ENCODE measurements at places on chromosomes 5 and 9.

- DNase-seq, result no peak
Measured at GRCh38 chr9:16000811-16001210, 448.0 kb downstream of the CCDC171 start.

DNA sequence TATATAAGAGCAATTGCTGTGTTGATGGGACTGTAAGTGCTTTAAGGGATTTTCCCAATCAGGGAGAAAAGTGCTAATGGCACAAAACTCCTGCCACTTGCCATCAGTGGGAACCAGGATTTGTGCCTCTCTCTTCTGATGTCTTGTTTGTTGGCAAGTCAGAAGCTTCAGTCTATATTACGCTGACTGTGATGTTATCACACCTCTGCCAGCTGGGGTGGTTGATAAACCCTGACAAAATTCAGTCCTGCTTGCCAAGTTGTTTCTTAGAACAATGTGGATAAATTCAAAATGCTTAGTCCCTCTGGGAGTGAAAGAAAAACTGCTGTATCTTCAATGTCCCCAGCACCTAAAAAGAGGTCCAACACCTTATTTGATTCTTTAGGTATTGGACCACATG is 161.4 kb upstream of the FBXL7 start:
- no peak for DNase-seq

DNA sequence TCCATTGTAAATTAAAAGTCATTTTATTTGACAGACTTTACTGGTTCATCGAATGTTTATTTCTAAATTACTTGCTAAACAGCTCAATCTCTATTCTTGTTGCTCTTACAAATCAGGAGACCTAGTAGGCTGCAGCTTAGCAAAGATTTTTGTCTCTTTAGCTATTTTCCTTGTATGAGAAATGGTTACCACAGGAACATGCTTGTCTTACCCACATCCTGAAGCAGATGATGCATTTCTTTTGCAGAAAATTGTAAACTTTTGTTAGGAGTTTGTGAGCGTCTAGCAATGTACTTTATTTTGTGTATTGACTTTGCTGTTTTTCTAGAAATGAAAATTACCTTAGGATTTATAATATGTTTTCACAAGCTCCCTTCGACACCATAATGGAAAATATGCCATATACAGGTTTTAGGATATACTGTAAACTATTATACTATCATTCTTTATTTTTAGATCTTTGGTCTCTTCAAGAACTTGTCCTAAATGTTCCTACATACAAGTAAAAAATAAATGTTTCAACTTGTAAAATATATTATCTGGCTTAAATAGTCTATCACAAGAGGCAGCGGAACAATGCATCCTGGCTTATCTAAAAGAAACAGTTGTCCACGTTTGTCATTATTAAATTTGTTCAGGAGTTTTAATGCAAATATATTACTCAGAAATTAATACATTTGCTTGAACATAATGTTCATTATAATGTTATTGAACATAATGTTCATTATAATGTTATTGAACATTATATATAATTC is 54.1 kb downstream of the SPEF2 start:
- DNase-seq, result no peak

GRCh38 chr5:72366324-72366976 is 46.3 kb downstream of the PTCD2 start:
- peak; percentile 62 for DNase-seq

DNA sequence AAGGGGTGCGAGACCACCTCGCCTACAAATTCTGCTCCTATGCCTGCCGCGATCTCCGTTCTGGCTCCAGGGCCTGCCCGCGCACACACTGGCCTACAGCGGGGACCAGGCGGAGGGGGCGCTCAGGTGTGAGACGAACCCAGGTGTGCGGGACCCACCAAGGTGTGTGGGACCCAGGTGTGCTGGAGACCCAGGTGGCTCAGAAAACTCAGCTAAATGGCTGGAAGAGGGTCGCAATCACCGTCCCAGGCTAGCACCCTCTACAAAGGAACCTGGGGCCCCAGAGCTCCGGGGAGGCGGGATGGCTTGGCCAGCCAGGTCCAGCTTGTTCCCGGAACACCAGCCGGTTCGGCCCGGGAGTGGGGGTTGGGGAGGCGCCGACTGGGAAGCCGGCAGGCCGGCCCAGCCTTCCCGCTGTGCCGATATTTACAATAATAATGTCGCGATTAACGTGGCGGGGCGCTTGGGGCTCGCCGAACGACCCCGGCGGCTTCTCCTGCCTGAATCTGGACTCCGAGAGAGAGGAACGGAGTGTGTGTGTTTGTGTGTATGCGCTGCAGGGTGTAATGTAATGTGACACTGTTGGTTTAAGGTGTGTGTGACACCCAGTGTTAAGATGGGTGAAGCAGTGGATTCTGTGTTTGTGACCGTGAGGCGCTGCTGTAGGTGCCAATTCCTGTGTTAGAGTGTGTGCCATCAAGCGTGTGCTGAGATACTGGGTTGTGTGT is 1.4 kb downstream of the PCDH1 start:
- DNase-seq, result no peak

DNA sequence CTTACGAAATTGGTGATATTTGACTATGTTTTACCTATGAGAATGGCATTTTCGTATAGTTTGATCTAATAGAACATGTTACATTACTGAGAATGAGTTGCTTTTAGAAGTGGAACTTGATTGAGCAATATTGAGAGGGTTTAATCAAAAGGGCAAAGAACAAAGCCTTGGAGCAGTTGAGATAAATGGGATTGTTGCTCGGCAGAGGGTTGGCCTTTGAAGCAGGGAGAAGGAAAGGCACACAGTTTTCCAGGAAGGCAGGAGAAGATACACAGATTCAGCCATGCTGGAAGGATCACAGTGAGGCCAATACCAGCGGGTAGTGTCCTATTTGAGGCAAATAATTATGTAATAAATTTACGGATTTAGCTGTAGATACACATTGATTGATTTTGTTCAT is 19.5 kb downstream of the MAN2A1 start:
- DNase-seq, result no peak

DNA sequence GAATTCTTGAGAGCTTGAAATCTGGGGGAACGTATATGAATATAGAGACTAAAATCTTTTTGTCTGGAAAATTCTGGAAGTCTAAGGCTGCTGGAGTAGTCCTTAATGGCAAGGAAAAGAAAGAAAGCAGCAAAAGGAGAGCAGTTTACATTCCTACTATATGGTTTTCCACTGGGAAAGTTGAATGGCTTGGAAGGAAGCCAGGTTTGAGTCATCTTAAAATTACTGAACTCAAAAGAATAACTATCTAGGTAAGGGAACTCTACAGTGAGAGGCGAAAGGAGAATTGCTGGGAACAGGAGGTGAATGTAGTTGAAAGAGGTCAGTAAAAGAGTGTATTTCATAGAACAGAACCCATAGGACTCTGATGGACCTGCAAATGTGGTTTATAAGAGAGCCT is 258.1 kb upstream of the EDIL3 start:
- DNase-seq, result no peak

GRCh38 chr5:152104211-152104610 is 179.6 kb upstream of the GLRA1 start:
- DNase-seq, result no peak

DNA sequence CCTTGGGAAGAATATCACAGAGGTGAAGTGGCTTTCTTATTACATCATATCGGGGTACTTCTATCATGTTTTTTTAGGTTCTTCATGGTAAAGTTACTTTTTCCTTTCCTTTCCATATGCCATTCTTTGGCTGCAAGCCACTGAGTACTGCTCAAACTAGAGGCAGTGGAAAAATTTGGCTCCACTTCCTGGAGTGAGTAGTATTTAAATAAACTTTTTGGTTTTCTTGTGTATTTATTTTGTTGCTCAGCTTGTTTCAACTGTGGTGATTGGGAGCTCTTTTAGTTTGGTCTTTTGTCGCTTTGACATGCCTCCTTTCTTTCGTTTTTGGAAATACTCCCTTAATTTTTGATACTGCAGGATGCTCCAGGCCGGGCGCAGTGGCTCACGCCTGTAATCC is 69.8 kb downstream of the WDR70 start:
- DNase-seq, result no peak

DNA sequence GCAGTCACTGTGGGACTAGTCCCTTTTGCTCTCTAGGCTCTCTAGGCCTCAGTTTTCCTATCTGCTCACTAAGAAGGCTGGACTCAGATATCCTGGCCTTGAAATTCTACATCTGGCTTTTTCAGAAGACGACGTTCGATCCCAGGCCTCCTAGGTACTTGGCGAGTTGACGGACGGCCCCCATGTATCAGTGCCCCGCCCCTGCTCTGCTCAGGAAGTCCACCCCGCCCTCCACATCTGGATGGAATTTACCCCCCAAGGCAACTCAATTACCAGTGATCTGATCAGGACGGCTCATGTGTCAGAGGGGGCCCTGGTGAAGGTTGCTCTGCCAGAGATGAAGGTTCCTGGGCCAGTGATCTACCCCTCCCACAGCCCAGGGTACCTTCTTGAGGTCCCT is 44.1 kb upstream of the SYNPO start:
- no peak for DNase-seq

GRCh38 chr5:665541-665955 is 27.6 kb downstream of the TPPP start:
- DNase-seq, result no peak

GRCh38 chr9:18189871-18190670 is 283.9 kb upstream of the ADAMTSL1 start:
- DNase-seq, result no peak

- no peak for DNase-seq
Measured at GRCh38 chr5:173039964-173040363, 16.2 kb upstream of the CREBRF start.

DNA sequence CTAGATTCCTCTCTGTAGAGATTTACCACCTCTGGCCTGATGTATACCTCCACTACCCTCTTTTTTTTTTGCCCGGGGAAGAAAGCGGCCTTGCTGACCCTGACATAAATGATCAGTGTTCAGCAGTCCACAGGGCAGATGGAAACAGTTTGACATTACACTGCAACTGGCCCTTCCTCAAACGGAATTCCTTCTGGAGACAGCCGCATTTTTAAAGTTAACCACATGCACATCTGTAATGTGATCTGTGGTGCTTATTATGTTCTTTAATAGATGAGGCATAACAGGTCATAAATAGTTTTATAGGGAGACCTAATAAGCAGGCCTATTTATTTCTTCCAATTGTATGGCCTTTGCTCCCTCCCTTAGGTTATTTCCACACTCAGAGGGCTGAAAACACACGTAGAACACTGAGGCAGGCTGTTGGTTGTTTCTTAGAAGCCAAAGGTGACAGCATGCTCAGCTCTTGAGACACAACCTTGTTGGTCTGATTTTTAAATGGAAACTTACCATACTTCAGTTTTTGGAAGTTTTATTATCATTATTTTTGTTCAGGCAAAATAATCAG is 84.0 kb upstream of the APC start:
- DNase-seq, result peak; percentile 32

- no peak for DNase-seq
Measured at GRCh38 chr9:37290366-37290939, 132.0 kb upstream of the GRHPR start.

- DNase-seq, result no peak
Measured at GRCh38 chr5:6311568-6312501, 66.5 kb downstream of the MED10 start.

- DNase-seq, result no peak
Measured at GRCh38 chr9:6681957-6682501, 36.5 kb upstream of the GLDC start.

DNA sequence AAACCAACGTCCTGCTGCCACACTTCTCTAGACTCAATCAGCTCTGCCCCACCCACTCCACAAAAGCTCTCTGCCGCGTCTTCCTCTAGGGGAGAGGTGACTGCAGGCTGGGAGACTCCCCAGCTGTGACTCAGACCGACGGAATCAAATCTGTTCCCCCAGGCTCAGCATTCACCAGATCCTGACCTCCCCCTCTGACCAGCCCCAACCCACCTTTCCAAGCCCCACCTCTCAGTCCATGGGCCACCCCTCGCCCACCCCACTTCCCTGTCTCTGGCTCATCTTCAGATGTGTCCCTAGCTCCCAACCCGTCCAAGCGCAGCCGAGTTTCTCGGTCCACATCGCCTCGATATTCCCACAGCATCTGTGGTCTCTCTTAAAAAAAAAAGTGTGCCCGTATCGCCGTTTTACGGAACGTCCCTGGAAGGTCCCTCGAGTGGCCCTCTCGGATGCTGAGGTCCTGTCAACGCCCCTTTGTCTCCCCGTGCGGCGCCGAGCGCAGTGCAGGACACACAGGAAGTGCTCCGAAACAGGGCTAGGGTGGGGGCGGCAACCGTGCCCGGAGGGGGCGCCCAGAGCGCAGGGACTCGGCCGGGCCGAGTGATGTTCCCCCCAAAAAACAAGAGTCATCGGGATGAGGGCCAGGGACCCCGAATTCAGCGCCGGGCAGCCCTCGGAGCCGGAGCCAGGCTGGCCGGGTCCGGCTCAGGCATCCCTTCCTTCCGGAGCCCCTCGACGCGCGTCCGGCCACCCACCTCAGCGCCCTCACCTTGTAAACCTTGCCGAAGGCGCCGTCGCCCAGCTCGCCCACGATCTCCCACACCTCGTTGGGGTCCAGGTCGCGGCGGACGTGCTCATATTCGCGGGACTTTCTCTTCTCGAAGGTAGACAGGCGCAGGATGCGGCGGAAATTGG is 649 bp downstream of the STK10 start:
- DNase-seq, result peak; percentile 78

DNA sequence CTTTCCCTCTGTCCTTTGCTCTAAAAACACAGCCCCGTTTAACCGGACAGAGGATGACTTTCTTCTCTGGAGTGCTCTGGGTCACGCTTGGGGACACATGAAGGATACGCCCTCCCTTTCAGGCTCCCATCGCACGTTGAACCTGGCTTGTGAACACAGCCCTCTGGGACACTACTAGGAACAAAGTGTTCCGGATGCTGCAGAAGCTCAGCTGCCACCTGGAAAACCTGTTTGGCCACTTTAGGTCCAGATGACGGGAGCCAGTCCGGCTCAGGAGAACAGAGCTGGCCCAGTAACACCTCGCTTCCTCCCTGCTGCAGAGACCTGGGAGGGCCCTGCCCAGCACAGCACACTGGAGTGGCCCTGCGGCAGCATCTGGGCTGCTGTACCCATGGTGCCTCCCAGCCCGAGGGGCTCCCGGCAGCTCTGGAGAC is 60.1 kb downstream of the GADD45G start:
- DNase-seq, result no peak

- no peak for DNase-seq
Measured at GRCh38 chr5:104297076-104297475, 734.5 kb upstream of the NUDT12 start.

GRCh38 chr5:142973932-142974331 is 203.8 kb downstream of the ARHGAP26 start:
- no peak for DNase-seq

DNA sequence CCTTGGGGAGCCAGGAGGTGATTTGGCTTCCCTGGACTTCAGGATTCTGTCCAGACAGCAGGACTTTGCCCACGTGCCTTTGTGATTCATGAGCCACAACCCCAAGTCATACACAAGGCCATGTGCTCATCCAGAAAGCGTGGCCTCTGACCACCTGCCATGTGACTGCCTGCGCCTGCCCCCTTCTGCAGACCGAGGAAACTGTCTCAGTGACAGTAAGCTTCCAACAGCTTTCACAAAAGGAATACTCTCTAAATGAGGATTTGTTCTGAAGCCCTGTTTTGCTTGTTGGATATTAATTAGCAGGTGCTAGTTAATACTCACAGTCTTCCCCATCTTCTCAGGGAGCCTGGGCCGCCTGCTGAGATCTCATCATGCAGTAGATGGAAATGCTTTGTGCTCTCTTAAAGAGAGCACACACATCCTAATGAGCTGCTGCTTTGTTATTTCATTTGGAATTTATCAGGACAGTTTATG is 36.9 kb upstream of the ANGPTL2 start:
- peak; percentile 87 for DNase-seq

GRCh38 chr5:132103969-132104391 is 30.4 kb downstream of the CSF2 start:
- DNase-seq, result no peak

- DNase-seq, result no peak
Measured at GRCh38 chr5:40630126-40630525, 49.6 kb upstream of the PTGER4 start.

GRCh38 chr9:17613758-17614157 is 34.9 kb downstream of the SH3GL2 start:
- no peak for DNase-seq
